Activated naive CD4-positive, alpha-beta T cell treated with anti-CD3 and anti-CD28 coated beads, Interleukin-2, amount 10 ng/mL, durations not matched to agents 7 days and 5 days (primary cell): ENCODE measurements at places on chromosomes 2 and 18.

GRCh38 chr2:140246957-140247356 lies 1466.8 kb upstream of the NXPH2 start:
- DNase-seq, result no peak

DNA sequence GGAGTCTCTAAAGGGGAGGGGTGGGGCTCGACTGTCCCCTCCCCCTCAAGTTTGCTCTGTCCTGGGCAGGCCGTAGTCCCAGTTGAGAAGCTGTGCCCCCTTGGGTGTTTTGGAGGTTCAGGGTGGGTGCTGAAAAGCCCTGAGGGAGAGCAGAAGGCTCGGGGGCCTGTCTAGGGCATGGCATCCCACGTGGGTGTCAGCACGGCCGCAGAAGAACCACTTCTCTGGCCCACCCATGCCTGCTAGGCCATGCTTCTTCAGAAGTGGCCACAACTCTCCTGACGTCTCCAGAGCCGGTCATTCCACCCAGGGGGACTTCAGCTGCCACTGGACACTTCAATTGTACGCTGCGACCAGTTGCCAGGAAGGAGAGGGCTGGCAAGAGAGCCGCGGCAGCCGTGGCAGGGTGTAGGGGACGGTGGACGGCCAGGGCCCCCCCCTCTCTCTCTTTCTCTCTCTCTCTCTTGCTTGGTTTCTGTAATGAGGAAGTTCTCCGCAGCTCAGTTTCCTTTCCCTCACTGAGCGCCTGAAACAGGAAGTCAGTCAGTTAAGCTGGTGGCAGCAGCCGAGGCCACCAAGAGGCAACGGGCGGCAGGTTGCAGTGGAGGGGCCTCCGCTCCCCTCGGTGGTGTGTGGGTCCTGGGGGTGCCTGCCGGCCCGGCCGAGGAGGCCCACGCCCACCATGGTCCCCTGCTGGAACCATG lies at the start of gene INPP5D:
TSS of gene INPP5D (plus strand) at position 546 of the 704 bp plus-strand sequence. CDS start at position 683, 137 bp downstream.
- DNase-seq, result peak; percentile 85

- no peak for DNase-seq
Measured at GRCh38 chr2:159094173-159094737, 125.8 kb downstream of the TANC1 start.

- DNase-seq, result peak; percentile 66
Measured at GRCh38 chr2:74530239-74531187, 780 bp downstream of the HTRA2 start.

DNA sequence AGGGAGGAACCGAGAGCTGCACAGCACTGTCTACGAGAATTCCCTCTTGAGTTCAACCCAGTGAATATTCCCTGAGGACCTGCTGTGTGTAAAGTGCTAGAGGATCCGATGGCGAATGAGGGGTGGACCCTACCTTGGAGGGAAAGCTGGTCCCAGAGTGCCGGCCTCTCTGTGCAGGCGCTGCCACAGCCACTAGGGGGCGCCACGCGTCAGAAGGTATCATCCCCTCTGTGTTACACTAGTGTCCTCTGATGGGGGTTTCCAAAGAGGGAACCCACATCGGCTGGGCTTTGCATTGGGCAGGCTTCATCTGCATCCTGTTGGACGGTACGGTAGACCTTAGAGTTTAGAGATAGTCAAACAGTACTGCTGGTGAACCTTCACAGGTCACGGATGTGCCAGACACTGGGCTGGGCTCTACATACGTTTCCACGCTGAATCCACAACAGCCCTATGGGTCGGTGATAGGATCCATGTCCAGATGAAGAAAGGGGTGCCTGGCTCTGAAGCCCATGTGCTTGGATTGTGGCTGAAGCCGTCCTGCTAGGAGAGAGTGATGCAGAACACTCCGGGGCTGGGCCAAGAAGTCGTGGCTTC lies 39.0 kb downstream of the COA5 start:
- peak; percentile 78 for DNase-seq

DNA sequence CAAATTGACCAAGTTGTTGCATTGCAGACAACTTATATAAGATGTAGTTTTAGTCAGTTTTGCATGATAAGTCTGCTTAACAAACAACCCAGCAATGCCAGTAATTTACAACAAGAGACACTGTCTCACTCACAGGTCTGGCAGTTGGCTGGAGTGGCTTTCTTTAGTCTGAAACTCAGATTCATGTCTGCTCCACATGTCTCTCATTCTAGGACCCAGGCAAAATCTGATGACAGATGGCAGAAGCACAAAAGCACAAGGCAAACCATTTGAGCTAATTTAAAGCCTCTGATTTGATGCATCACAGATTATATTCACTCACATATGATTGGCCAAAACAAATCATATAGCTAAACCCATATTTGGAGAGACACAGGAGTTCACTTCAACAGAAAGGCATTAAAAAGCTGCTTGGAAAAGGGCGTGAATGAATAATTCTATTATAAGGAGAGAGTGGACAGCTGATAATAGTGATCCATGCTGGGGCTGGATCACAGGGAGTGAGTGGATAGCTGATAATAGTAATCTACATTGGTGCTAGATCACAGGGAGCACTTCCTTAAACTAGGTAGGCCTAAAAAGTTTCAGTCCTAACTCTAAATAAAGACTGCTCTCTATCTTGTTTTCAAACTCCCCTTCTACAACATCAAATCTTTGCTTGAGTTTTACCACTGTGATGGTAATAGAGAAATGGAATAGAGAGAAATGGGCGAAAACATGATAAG lies 593.2 kb upstream of the ZNF804A start:
- DNase-seq, result no peak

DNA sequence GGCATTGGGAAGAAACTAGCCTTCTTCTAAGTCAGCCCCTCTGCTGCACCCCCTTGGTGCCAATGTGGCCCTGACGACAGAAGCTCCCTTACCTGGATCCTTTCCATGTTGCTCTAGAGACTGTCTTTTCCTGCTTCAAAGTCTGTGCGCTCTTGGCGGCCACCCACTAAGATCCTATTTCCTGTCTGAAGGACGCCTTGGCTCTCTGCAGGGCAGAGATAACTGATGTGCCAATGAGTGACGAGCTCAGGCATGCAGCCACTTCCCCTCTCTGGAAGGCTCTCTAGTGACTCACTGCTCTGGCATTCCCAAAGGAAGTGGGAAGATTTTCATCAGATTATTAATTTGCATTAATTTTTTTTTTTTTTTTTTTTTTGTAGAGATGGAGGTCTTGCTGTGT lies 273.5 kb downstream of the CDH20 start:
- DNase-seq, result no peak
